ENCODE measurements at places on chromosomes 4 and X. TPM values are rescaled to one million over a fixed set of nuclear protein-coding genes. Genes with fewer than 3 reads are reported as not detected.

Gene AVPR2
- not detected for total RNA-seq

Gene ADH1B
- not detected for total RNA-seq

DNA sequence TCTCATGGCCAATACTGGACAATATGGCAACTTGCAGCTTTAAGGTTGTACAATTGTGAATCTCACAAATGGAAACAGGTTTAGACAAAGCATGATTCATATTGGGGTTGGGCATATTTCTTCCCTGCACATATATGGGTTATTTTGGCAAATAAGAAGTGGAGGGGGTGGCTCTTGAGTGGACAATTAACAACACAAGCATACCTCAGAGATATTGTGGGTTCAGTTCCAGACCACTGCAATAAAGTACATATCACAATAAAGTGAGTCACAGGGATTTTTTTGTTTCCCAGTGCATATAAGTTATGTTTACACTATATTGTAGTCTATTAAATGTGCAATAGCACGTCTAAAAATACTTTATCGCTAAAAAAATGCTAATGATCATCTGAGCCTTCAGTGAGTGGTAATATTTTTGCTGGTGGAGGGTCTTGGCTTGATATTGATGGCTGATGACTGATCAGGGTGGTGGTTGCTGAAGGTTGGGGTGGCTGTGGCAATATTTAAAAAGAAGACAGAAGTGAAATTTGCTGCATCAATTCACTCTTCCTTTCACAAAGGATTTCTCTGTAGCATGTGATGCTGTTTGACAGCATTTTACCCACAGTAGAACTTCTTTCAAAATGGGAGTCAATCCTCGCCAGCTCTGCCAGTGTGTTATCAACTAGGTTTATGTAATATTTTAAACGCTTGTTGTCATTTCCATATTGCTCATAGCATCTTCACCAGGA, 50.5 kb upstream of the OGT start:
- ATAC-seq, result no peak

DNA sequence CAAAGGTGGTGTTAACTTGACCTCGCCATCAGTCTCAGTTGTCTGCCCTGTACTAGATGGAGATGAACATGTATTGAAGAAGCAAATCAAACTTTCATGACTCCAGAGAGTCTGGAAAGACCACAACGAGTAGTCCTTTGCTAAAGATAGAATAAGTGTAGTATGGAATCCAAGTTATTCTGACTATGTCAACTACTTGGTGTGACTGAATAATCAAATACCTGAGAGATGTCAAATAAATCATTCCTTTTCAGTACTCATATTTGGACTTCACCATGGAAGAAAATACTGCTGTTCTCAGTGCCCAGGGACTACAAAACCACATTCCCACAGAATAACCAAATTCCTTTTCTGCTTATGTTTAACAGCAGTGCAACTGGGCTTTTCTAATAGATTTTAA, 161.2 kb upstream of the SPRY1 start:
- no peak for ATAC-seq

Gene CTAG1B
- not detected for total RNA-seq

DNA sequence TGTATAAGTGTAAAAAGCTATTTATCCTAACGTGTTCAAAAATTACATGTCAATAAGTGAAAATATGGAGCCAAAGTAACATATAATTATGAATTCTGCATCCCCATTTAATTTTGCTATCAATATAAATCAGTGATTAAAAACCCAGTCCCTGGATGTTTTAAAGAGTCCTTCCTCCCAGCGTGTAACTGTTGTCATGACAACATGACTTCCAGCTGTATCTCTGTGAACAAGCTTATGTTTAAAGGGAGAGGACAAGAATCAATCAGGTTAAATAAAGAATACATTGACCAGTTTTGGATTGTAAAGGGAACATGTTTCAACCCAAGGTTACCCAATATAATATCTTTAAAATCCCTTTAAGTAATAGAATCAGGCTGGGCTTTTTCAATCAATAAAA, 219.7 kb downstream of the NSUN7 start:
- no peak for ATAC-seq

GRCh38 chr4:2930758-2931511, 32.3 kb downstream of the NOP14 start:
- no peak for ATAC-seq

Gene GAGE12F
- not detected for total RNA-seq

Gene EDNRA
- not detected for total RNA-seq

GRCh38 chr4:1658581-1658980, 25.5 kb downstream of the FAM53A start:
- ATAC-seq, result no peak

- no peak for ATAC-seq
Observed at GRCh38 chr4:118941799-118942198, 53.1 kb downstream of the SYNPO2 start.

Gene NOCT
- total RNA-seq, result 12.4 TPM

Gene RIBC1
- 0.71 TPM for total RNA-seq

DNA sequence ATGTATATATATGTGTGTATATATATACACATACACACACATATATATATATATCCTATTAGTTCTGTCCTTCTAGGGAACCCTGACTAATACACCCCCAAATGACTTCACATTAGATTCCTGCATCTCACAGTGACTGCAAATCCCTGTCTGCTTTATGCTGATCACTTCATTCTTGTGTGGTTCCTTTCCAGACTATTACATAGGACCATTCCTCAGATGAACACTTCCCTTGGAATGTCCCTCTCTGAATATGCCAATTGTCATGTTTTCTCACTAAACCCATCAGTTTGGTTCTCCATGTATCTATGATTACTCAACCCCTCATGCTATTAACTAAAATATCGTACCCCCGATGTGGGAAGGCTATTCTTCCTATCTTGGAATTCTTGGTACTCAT, 605.2 kb upstream of the NR3C2 start:
- no peak for ATAC-seq

- ATAC-seq, result no peak
Observed at GRCh38 chr4:14254252-14254651, 626.7 kb upstream of the BOD1L1 start.

GRCh38 chrX:42505016-42505415, 272.9 kb downstream of the PPP1R2C start:
- no peak for ATAC-seq

DNA sequence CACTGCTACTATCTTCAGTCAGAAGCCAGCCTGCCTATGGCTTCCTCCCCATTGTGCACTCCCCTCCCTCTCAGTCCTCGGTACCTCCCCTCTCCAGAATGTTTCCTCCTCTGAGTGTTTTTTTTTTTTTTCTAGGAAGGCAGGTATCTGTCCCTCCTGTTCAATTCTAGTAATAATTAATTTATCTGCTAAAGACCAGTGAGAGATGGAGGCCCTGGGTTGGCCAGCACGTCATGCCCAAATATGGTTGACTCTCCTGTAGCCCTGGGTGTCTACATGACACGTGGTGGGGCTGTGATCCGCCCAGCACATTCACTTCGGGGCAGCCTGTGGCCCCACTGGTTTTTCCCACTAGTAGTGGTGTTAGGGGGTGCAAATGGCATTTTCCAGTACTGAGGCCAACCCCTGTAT, 1.8 kb downstream of the FLNA start:
- ATAC-seq, result peak; percentile 22

Gene FSTL5
- total RNA-seq, result not detected

DNA sequence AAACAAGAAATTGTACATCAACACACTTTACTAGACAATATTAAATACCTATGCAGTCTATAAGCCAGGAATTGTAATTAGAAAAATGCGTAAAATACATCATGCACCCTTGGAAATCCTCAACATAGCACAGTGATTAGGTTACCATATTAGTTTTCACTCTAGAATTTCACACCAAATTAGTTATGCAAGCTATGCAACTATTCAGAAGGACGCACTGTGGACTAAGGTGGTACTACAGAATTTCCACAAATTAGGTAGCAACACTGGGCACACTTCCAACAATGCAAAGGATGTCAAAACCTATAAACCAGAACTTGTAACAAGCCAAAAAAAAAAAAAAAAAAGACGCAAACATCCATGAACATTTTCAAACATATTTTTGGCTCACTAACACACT, 71.1 kb upstream of the ZCCHC13 start:
- no peak for ATAC-seq

Gene USP17L17
- not detected for total RNA-seq

- no peak for ATAC-seq
Observed at GRCh38 chr4:182369211-182369610, 126.0 kb downstream of the TENM3 start.

Gene IRS4
- total RNA-seq, result not detected

Gene PROM1
- total RNA-seq, result not detected

Gene QRFPR
- not detected for total RNA-seq

- ATAC-seq, result no peak
Observed at GRCh38 chr4:17719106-17719505, 62.3 kb downstream of the FAM184B start.

- ATAC-seq, result no peak
Observed at GRCh38 chr4:137238456-137239162, 293.7 kb downstream of the PCDH18 start.

DNA sequence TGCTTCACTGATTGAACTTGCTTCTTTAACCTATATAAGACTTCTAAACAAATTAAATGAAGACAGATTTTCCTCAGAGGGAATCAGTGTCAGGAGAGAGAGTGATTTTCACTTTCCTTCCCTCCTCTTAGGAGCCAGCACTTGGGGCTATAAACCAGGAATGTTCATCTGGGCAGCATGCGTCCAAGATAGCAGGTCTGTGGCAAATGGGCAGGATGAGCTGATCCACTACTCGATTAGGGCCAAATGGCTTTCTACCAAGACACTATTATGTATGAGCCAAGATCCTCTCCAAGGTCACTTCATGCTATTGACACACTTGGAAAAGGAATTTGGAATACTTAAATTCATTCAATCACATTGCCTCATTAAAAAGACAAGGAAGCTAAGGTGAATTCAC, 203.9 kb upstream of the GRID2 start:
- no peak for ATAC-seq

Gene CENPI
- total RNA-seq, result 18.6 TPM

DNA sequence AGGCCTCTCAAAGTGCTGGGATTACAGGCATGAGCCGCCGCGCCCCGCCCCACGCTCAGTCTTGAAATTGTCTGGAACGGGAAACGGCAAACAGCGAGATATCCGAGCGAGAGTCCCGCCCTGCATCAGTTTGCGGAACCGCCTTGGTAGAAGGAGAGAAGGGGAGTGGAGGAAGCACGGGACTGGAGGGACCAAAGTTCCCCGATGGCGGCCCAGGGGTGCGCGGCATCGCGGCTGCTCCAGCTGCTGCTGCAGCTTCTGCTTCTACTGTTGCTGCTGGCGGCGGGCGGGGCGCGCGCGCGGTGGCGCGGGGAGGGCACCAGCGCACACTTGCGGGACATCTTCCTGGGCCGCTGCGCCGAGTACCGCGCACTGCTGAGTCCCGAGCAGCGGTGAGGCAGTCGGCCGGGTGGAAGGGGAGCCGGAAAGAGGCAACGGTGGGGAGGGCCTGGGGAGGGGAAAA, at the start of gene BST1:
Gene BST1, plus strand, starts transcription at position 125 of the 463 bp plus-strand sequence. Its CDS starts 80 bp downstream, at position 205.
- ATAC-seq, result peak; percentile 75

GRCh38 chr4:128315756-128316520, 28.3 kb upstream of the PGRMC2 start:
- no peak for ATAC-seq

DNA sequence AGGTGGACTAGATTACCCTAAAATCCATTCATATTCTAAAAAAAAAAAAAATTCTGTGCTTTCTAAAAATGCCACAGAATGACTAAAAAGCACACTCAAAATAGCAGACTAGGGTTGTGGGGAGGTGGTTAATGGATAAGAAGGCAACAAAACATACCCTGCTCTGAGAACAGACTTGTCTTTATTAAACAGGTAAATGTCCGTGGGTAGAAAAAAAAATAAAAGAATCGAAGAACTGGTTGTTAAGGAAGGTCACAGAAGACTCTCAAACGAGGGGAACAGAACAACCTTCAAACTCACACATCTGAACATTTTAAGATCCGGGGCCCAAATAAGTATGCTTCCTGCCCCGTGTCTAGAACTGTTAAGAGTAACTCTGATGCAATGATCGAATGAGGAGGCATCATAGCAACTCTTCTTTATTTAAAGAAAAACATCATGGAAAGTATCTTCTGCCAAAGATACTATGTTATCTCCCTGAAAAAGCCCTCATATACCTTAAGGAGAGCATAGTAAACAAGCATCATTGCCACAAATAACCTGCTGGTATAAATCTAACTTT, 68.4 kb downstream of the ELF2 start:
- ATAC-seq, result no peak

Measured in activated T-helper 17 cell treated with anti-CD3 and anti-CD28 coated beads, Interleukin-2, amount 50 U/mL, for 72 hours (primary cell).